ENCODE measurements at places on chromosomes 7 and 10.

- peak; percentile 19 for DNase-seq
Measured at GRCh38 chr7:70380421-70381015, 751.4 kb upstream of the GALNT17 start.

GRCh38 chr7:35645691-35646090 is 49.2 kb downstream of the HERPUD2 start:
- no peak for DNase-seq

DNA sequence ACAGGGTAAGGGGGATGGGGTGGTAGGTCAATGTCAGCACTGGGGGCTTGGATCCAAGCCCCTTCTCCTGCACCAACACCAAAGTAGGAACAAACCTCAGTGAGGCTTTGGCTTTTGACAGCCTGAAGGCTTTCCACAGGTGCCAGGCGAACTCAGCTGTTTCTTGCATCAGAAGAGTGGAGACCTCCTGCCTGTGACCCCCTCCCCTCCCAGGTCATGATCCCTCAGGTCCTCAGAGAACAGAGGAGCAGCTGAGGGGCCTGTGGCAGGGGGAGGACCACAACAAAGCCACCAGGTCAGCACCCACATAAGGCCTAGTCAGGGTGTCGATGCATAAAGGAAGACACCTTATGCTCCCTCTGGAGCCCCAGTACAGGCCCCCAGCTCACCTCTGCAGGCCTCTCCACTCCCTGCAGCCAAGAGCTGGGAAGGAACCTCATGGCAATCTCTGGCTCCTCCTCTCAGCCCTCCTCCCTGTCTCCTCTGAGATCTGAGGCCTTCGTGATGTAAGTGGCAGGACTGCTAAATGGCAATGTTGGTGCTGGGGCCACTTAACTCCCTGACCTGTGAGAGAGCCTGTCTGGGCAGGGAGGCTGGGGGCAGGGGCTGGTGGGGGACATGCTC is 19.1 kb upstream of the PRRT4 start:
- peak; percentile 47 for DNase-seq

DNA sequence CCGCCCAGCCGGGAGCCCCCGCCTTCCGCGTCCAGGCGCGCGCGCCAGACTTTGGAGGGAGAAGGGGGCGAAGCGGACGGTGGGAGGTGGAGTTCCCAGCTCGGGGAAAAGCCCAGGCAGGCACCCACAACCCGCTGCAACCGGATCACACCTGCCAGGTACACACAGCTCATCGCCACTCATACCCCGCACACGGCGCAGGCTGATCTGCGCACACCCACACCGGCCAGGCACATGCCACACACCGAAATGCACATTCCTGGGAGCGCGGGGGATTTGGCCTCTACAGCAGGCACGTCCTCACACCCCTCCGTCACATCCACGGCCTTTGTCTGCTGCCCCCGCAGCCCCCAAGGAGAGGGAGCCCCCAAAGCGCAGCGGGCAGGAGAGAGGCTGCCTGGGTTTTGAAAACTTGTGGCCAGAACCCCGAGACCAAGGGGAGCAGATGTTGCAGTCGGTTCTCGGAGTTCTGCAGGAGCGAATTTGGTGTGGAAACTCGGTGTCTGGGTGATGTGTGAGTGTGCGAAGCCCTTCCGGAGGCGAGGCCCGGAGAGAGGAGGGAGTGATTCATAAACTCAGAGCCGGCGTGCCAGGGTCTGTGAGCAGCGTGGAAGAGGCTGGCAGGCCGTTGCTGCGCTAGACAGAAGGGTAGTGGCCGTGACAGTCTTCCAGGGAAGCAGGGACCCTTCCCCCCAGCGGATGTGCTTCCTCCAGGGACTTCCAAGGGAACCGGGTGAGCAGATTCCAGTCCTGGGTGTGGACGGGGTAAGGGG is 734 bp downstream of the CHST3 start:
- peak; percentile 73 for DNase-seq

DNA sequence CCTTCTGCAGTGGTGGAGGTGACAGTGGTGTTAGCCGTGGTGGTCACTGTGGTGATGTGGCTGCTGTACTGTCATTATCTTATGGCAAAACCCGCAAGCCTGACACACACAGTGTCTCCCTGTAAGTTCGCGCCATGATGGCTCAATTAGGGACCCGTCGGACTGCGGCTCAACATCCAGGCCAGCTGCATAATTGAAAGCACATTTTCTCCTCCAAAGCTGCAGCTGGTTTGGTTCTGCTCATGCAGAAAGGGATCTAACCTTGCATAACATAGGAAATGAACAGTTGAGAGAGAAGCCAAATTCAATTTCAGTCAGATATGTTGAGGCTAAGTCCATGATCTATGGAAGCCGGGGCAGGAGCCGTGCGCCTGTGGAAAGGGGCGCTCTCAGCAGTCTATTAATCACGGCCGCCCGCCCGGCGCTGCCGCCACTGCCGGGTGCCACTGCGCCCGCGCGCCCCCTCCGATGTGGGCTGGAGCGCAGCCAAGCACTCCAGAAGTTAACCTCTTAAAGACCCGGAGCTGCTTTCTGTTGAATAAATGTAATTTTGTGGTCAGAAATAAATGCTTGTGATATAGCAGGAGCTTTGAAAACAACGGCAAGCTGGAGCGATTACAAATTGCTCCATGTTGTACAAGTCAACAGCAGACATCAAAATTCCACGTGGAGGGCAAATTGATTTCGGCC is 227.7 kb downstream of the CUX1 start:
- DNase-seq = peak; percentile 93

GRCh38 chr7:117411539-117411938 is 15.8 kb downstream of the ASZ1 start:
- DNase-seq = no peak

DNA sequence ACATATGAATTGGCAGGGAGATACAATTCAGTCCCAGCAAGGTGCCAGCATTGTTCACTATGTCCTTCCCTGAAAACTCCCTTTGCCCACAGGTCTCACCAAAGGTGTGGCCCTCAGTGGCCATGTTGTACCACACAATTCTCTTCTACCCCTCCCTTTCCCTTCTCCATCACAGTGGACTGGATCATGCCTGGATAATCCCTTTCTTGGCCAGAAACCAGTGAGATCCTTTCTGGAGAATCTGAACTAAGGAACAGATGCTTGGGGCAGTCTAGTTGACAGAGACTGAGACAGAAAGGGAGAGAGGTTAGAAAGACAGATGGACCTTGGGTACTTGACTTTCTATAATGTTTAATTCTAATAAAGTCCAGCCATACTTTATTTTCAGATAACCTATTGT is 9.5 kb downstream of the NMT2 start:
- no peak for DNase-seq

DNA sequence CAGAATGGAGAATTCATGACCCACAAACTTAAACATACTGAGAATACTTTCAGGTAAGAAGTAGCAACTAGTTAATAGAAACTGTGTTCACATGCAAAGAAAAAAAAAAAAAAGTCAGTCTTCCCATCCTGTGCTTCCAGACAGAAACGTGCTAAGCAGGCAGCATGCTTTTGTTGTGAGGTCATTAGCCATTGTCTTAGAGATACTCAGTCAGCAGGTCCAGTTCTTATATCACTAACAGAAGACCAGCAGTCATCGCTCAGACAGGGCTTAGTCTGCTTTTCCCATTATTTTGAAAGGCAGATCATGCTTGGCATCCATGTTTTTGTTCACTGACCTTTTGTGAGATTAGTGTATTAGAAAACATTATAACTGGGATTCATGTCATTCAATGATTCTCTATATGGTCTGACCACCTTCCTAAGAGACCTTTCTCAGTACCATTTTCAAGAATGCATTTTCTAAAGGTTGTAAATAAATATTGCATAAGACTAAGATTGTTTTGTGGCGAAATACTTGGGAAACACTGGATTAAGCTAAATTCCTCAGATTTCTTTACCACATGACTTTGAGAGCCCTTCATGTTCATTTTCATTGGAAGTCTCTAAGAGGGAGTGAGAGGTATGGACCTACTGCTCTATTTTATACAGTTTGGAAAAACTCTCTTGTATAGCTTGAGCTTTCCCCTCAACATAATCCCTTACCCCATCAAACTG is 45.0 kb upstream of the AGBL3 start:
- no peak for DNase-seq

DNA sequence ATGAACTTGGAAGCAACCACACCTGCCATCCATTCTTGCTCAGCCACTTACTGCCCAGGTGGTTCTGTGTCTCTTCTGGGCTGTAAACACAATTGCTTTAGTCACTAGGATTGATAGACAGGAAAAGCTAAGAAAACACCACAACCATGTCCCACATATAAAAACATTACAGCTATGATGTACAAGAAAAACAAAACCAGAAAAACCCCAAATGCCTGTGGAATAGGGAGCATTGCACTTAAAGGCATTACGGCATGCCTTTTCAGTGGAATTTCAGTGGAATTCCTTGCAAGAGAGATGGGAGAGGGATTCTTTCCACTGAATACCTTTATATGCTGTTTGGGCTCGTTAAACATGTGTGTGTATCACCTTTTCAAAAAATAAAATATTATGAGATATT is 44.2 kb upstream of the GPR26 start:
- no peak for DNase-seq

DNA sequence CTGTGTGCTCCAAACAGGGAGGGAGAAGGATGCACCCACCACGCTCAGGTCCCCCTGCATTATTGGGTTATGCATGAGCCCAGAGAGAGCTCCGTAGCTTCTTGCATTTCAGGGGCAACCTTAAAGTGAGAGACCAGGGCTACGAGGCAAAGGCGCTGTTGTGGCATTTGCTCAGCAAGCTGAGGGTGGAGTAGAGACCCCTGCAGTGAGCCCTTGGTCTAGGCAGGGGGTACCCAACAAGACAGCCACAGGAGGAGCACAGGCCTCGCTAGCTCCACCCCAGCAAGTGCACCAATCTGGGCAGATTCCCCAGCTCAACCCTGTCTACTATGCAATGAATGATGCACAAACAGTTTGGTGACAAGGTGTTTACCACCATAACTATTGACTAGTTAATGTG is 198.4 kb downstream of the CALN1 start:
- no peak for DNase-seq

DNA sequence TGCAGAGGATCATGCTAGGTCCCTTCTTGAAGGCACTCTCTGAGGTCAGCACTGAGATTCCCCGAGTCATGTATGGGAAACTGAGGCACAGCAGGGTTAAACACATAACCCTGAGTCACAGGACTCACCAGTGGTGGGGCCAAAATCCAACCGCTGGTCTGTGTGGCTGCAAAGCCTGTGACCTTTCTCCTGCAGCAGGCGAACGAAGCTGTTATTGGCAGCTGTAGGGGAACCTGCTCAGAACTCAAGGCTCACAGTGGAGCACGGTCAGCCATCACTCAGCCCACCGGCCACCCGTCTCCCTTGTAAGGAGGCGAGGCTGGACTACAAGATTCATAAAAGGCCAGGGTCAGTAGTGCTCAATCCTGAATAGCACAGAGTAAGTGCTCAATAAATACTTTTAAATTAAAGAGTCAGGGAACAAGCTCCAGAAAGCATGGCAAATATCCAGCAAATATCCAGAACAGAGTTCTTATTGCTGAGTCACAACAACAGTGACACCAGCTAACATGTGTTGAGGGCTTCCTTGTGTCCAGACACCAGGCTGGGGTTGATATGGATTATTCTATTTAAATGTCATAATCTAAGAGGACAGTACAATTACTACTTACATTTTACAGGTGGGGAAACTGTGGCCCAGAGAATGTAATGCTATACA is 34.9 kb downstream of the CHST15 start:
- DNase-seq = no peak

DNA sequence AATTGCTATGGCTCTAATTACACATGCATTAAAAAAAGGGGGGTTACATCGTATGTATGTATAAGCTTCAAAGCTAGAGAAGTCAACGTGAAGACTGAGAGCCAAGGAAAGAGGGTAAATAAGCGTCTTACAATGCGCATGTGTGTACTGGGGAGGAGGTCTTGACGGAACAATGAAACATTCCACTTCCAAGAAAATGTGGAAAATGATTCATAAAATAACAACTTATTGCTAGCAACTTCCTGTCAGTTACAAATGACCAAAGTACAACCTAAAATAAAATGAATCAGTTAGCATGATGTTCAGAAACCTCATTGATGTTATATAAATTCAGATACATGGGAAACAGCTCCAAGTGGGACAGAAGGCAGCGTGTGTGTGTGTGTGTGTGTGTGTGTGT is 104.1 kb upstream of the RHEB start:
- no peak for DNase-seq

DNA sequence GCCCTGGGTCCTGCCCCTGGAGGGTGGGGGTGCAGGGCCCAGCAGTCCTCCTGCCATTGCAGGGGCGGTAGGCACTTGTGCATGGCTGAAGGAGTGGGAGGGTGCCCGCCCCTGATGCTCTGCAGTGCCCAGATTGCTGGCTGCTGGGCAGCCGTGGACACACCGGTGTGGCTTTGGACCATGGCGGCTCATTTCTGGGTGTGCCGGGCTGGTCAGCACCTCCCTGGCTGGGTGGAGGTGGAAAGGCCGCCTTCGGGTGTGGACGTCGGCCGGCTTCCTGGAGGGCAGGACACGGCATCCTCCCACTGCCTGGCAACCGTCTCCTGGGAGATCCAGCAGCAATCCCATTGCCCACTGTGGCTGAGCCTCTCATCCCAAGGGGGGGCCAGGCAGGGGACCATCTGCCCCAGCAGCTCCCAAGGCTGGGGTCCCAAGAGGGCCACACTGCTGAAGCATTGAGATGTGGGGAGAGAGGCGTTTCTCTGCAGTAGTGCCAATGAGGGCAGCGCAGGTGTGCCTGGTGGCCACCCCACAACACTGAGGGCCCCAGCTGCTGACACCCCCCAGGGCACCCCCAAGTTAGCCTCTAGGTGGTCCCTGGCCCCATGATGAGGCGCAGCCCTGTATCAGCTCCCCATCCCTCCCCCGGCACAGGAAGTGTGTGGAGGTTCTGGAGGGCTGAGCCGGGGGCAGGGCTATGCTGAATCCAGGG is 12.9 kb downstream of the TTYH3 start:
- peak; percentile 74 for DNase-seq

DNA sequence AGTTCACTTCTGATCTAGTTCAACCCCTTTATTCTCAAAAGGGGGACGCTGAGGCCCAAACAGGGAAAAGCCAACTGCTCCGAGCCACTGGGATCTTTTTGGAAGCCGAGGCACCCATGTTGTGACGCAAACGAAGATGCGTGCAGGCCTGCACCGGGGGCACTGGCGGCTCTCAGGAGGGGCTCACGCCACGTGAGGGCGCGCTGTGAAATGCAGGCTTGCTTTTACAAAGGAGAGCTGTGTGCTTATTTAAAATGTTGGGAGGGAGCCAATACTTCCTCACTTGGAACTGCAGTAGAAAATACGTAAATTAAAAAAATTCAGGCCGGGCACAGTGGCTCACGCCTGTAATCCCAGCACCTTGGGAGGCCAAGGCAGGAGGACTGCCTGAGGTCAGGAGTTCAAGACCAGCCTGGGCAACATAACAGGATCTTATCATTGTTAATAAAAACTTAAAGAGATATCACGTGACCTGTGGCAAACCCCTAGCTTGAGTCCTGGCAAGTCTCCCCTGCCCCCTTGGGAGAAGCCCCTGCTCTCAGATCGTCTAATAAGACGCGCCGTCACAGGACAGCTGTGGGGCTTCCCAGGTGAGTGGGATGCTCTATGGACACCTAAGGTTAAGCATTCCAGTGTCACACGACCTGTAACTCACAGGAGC is 16.3 kb downstream of the BRI3 start:
- DNase-seq = no peak
